Osteocyte (in vitro differentiated cells): ENCODE measurements at places on chromosomes 7 and 10. TPM values are rescaled to one million over a fixed set of nuclear protein-coding genes. Genes with fewer than 3 reads are reported as not detected.
A peak's percentile ranks its signal among the peaks of the same experiment; 100 is the strongest.

MBLAC1 gene
- 2.3 TPM in 2 replicates for total RNA-seq

- DNase-seq = no peak
Observed at GRCh38 chr10:123289432-123289831, 135.2 kb downstream of the BUB3 start.

AKR1C8 gene
- not detected in 2 replicates for total RNA-seq

DNA sequence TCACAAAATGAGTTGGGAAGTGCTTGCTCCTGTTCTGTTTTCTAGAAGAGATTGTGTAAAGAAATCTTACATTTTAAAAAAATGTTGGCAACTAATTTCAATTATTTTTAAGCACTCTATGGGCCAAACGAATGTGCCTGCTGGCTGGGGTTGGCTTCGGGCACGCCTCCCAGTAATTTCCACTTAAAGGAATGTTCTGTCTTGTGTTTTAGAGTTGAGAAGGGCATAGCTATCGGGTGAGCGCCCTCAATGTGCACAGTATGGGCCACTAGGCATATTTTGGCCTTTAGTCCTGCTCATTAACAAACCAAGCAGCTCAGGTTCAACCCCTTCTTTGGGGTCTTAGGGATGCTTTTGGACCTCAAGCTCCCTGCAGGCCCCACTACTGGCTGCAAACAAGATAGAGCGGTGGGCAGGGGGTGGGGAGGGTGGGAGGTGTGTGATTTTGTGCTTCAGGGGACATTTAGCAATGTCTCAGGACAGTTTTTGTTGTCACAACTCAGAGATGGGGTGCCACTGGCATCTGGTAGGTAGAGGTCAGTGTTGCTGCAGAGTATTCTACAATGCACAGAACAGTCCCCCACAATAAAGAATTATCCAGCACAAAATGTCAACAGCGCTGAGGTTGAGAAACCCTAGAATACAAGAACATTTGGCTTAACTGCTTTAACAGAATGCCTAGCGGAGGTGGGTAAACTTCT lies 40.7 kb downstream of the TACC2 start:
- DNase-seq = no peak

ICA1 gene
- 1.7 and 2.2 TPM in 2 replicates for total RNA-seq

- DNase-seq = no peak
Observed at GRCh38 chr7:148276314-148277041, 314.1 kb upstream of the C7orf33 start.

GRID1 gene
- total RNA-seq = 0.11 TPM in 1 of 2 replicates, not detected in the other

DNA sequence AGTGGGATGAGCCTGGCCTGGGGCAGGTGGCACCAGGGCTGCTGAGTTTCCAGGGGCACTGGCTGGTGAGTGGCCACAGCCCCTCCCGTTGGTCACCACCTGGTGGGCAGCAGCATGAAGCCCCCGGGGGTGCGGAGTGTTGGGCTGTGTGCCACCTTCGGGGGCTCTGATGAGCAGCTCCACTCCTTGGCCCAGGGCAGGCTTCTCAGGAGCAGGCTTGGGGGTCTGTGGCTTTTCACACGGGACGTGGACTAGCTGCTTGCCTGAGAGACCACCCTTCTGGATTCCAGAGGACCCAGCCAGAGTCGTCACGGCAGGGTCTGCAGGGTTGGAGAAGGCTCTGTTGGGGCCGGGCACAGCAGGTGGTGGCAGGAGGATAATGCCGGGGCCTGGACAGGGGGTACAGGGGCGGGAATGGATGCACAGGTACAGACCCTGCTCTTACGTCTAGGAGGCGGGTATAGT lies 193.1 kb downstream of the ADARB2 start:
- DNase-seq = no peak

MORN4 gene
- 13.1 and 13.3 TPM in 2 replicates for total RNA-seq

GRCh38 chr7:91661727-91662126 lies 218.8 kb downstream of the MTERF1 start:
- no peak for DNase-seq

STK31 gene
- 0.35 TPM in 1 of 2 replicates, not detected in the other for total RNA-seq

- no peak for DNase-seq
Observed at GRCh38 chr10:5094265-5095205, at the start of gene AKR1C3. TSS of gene AKR1C3 (plus strand) at chr10:5094414. CDS start at chr10:5094445, 31 bp downstream.

- no peak for DNase-seq
Observed at GRCh38 chr7:17988858-17989257, 38.8 kb downstream of the PRPS1L1 start.

DNA sequence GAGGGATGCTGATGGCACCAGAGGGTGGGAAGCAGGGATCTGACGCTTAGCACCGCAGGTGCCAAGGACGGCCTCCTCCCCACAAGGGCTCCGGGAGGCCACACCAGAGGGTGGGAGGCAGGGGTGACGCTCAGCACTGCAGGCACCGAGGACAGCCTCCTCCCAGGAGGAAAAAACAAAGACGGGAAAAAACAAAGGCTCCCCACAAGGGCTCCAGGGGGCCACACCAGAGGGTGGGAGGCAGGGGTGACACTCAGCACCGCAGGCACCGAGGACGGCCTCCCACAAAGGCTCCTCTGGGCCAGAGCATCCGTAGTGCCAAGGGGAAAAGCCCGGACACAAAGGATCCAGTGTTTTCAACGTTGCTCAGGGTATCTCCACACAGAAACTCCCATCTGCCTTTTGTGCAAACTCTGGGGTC lies 25.6 kb downstream of the DIP2C start:
- peak; percentile 66 for DNase-seq

- DNase-seq = no peak
Observed at GRCh38 chr7:77402818-77403217, 13.3 kb downstream of the GSAP start.

PILRA gene
- total RNA-seq = 1.8 and 2.5 TPM in 2 replicates

NRAP gene
- total RNA-seq = not detected in 2 replicates

CC2D2B gene
- 0.46 TPM in 1 of 2 replicates, not detected in the other for total RNA-seq

DNA sequence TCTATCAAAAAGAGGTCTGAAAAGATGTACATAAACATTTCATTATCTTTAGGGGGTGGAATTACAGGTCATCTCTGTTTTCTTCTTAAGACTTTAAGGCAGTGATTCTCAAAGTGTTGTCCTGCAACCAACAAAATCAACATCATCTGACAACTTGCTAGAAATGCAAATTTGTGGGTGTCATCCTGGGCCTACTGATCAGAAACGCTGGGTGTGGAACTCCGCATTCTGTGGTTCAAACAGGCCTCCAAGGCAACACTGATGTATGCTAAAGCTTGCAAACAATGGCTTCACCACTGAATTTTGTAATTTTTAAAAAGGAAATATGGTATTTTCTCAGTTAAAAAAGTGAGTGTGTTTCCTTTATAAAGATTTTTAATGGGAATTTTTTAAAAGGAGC lies 402.0 kb upstream of the LRRN3 start:
- DNase-seq = no peak

- no peak for DNase-seq
Observed at GRCh38 chr7:29300026-29300480, 105.5 kb downstream of the CHN2 start.

GRCh38 chr7:74586258-74587175 lies 71.0 kb upstream of the GTF2I start:
- DNase-seq = no peak

DNA sequence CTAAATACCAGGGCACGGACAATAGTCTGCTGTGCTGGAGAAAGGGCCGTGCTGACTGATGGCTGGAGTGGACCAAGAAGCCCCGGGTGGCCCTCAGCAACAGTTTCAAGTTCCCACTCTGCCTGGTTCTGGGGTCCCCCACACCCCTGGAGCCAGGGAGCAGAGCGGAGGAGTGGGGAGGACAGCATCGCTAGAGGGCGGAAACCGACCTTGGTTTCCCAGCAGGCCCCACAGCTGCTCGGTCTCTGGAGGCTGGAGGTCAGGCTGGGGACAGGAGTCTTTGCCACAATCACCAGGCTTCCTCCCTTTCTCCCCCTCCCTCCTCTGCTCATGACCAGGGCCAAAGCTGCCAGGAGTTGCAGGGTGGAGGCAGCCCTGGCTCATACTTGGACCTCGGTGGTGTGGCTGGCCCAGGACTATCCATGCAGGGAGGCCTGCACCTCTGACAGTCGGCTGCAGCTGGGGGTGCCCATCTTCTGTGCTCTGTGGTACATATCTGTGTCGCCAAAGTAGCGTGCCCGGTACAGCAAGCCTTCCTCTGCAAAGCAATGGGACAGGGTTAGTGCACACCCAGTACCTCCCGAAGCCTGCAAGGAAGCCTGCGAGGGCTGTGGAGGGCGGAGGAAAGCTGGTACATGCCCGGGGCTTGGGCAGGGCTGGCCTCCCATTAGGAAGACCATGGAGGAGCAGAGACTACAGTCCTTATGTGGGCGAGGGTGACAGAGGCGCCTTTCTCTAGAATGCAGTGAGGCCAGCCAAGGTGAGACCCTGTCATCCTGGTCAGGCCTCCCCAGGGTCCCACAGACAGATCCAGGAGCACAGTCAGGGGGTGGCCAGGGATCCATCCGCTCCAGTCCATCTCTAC lies 19.1 kb downstream of the DNAJB12 start:
- DNase-seq = no peak
